Tracheal epithelial cell (primary cell): ENCODE measurements at places on chromosomes 2 and 18. TPM values are rescaled to one million over a fixed set of nuclear protein-coding genes. Genes with fewer than 3 reads are reported as not detected.

The ERFE gene
- total RNA-seq, result 2.3 and 6.7 TPM in 2 replicates

The FAP gene
- total RNA-seq, result 0.85 and 2.7 TPM in 2 replicates

The C2orf80 gene
- not detected in 2 replicates for total RNA-seq

The POTEC gene
- total RNA-seq, result not detected in 2 replicates

The RIT2 gene
- 0.24 TPM in 1 of 2 replicates, not detected in the other for total RNA-seq

The GPR45 gene
- total RNA-seq, result not detected in 2 replicates

The MYO1B gene
- 236 and 388 TPM in 2 replicates for total RNA-seq

The FOXD4L1 gene
- under 0.01 TPM in 2 replicates for total RNA-seq

The CENPA gene
- total RNA-seq, result 4.8 TPM in 1 of 2 replicates, not detected in the other

The ARHGAP15 gene
- not detected in 2 replicates for total RNA-seq

The C2orf78 gene
- not detected in 2 replicates for total RNA-seq

The RAPGEF4 gene
- total RNA-seq, result 0.64 and 1.4 TPM in 2 replicates

The INHBB gene
- 0.21 and 0.24 TPM in 2 replicates for total RNA-seq

The SRBD1 gene
- total RNA-seq, result 9.9 and 20.2 TPM in 2 replicates

The NPHP1 gene
- total RNA-seq, result 1.2 and 3.4 TPM in 2 replicates

The HAUS1 gene
- 27.1 and 37.4 TPM in 2 replicates for total RNA-seq

The INPP1 gene
- 6.0 and 7.5 TPM in 2 replicates for total RNA-seq

The KCNE4 gene
- under 0.01 and 0.21 TPM in 2 replicates for total RNA-seq

The SNORC gene
- total RNA-seq, result 0.24 and 1.3 TPM in 2 replicates

The CDH20 gene
- total RNA-seq, result under 0.01 TPM in 1 of 2 replicates, not detected in the other

The SLC30A3 gene
- not detected in 2 replicates for total RNA-seq

The PRKAG3 gene
- not detected in 2 replicates for total RNA-seq

The RRM2 gene
- 1.3 and 5.1 TPM in 2 replicates for total RNA-seq

The SOCS6 gene
- total RNA-seq, result 37.9 and 43.9 TPM in 2 replicates

The SLC4A5 gene
- total RNA-seq, result 0.24 and 0.64 TPM in 2 replicates

The MYCN gene
- total RNA-seq, result not detected in 2 replicates

The HYCC2 gene
- 5.8 and 8.4 TPM in 2 replicates for total RNA-seq

The SANBR gene
- 8.5 and 12.8 TPM in 2 replicates for total RNA-seq

The SPHKAP gene
- total RNA-seq, result not detected in 2 replicates

The CCDC148 gene
- 0.21 and 1.2 TPM in 2 replicates for total RNA-seq

The CPS1 gene
- total RNA-seq, result 19.8 and 21.4 TPM in 2 replicates

The CAPN14 gene
- 2.2 and 6.8 TPM in 2 replicates for total RNA-seq

The VIT gene
- total RNA-seq, result not detected in 2 replicates

The FOSL2 gene
- total RNA-seq, result 129 and 179 TPM in 2 replicates

The LYG2 gene
- total RNA-seq, result not detected in 2 replicates

The CDH7 gene
- total RNA-seq, result under 0.01 TPM in 2 replicates

The ALKAL2 gene
- total RNA-seq, result 2.2 TPM in 1 of 2 replicates, not detected in the other

The SUPT7L gene
- 17.1 and 19.4 TPM in 2 replicates for total RNA-seq

The ALS2 gene
- 16.0 and 26.3 TPM in 2 replicates for total RNA-seq

The ANKRD29 gene
- total RNA-seq, result 4.8 and 14.1 TPM in 2 replicates

The HOXD11 gene
- 0.96 TPM in 1 of 2 replicates, not detected in the other for total RNA-seq

The REG3G gene
- total RNA-seq, result not detected in 2 replicates

The HAAO gene
- not detected in 2 replicates for total RNA-seq

The CD8B2 gene
- not detected in 2 replicates for total RNA-seq

The RBMS1 gene
- total RNA-seq, result 32.2 and 51.3 TPM in 2 replicates

The SETBP1 gene
- total RNA-seq, result 1.3 and 2.7 TPM in 2 replicates

The ELOA2 gene
- not detected in 2 replicates for total RNA-seq

The TUBA3E gene
- total RNA-seq, result not detected in 2 replicates

The SULT1C2 gene
- total RNA-seq, result 0.21 and 0.72 TPM in 2 replicates

The HNRNPLL gene
- 19.0 and 29.4 TPM in 2 replicates for total RNA-seq
